Epithelial cell of proximal tubule (primary cell): ENCODE measurements at places on chromosomes 7 and 10. TPM values are rescaled to one million over a fixed set of nuclear protein-coding genes. Genes with fewer than 3 reads are reported as not detected.
A peak's percentile ranks its signal among the peaks of the same experiment; 100 is the strongest.

DNA sequence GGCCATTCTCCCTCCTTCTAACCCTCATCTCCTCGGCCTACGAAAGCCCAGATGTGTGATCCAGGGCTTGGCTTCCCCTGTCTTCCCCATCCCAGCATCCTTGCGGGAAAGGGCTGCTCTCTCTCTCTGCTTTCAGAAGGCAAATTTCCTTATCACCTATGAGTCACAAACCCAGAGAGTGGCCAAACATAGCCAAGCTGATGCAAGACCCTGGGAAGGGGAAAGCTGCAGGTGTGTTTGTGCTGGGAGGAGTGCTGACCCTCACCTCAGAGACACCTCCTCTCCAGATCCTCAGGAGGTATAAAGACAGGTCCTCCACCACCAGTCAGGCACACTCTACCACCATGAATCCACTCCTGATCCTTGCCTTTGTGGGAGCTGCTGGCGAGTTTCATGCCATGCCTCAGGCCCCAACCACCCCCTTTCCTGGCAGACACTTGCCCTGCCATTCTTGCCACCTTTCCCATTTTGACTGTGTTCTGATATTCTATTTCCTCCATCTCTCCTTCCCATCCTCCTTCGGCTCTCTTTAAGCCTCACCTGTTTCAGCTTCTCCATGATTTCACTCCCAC is 10.6 kb upstream of the PRSS2 start:
- DNase-seq: no peak

GRCh38 chr10:131848296-131848695 is 52.5 kb upstream of the PPP2R2D start:
- no peak for DNase-seq

GRCh38 chr7:19561121-19561805 is 147.6 kb downstream of the POLR1F start:
- peak; percentile 49 for DNase-seq

DNA sequence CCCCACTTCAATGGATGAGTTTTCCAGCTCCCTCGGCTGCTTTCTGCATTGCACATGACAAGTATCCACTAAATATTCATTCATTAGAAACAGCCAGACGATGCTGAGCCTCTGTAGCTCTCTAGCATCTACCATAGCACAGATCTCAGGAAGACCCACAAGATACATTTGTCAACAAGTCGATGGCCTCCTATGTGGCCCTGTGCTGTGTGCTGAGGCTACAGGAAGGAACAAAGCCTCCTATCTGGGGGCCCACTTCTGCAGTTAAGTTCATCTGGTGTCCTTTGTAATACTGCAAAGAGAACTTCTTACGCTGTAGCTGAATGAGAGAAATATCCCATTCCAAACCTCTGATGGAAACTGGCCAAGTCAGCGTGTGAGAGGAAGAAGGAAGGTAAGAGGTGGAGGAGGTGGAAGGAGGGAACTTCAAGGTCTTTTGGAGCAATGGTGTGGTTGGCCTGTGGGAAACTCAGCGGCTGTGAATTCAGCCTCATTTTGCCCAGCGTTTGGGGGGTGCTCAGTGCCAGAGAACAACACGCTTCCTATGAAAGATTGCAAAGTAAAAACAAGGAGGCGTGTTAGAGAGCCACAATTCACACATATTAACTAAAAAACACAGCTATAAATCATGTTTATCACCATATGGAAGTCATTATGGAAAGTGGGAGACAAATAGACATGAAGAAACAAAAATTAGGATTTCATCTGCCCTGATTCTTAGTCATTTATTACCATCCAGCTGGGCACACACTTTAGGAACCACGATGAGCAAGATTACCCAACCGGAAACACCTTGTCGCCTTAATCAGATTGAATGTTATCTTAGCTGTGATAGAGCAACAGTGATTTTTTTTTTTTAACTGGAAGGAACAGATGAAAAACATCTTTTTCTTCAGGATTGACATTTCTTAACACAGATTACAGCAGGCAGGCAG is 62.2 kb upstream of the USP6NL start:
- DNase-seq: no peak

GRCh38 chr7:85030893-85031292 is 156.0 kb downstream of the SEMA3D start:
- DNase-seq: no peak

- DNase-seq: no peak
Observed at GRCh38 chr7:138967159-138967558, 14.0 kb downstream of the KIAA1549 start.

The PPP1R3A gene
- total RNA-seq: not detected in 2 replicates

The MALRD1 gene
- total RNA-seq: 0.06 TPM in 1 of 2 replicates, not detected in the other

DNA sequence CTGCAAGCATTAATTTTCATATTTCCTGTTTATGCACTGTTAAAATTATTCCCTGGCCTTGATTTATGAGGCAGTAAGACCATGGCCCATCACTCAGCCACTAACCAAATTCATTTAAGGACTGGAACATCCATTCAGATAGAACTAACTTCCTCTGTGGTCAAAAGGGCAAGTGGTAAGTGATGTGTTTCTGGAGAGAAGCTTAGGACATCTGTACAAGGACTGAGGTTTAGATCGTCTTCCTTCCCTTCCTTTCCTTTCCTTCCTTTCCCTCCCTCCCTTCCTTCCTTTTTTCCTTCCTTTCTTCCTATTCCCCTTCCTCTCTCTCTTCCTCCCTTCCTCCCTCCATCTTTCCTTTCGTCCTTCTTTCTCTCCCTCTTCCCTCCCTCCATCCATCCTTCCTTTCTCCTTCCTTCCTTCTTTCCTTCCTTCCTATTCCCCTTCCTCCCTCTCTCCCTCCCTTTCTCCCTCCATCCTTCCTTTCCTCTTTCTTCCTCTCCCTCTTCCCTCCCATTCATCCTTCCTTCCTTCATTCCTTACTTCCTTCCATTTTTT is 1019.4 kb downstream of the TYW1 start:
- DNase-seq: no peak

- DNase-seq: no peak
Observed at GRCh38 chr10:122232769-122233168, 38.3 kb upstream of the BTBD16 start.

The RBP3 gene
- not detected in 2 replicates for total RNA-seq

DNA sequence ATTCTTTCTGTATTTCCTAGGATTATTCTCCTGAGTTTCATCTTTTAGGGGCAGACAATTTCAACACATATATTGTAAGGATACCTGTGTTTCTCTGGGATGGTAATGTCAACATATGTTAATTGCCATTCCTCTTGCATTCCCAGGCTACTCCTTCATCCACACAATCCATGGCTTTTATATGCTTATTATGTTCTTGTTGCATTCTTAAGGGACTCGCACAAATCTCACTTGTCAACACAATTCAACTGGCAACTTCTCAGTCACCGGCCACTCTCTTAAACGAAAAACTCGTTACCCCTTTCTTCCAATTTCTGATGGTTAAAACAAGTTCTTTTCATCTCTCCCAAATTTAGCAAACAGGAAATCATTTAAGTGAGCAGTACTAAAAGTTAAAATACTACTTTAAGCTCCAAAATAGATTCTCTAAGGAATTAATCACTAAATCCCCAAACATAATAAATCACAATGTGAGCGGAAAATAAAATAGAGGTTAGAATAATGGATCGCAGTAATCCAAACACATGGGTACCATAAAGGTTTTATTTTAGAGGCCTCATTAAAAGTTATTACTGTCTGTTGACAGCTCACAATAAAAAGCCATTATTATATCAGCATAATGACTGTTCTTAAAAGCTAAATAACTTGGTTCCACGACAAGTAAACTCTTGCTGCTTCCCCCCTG is 223.2 kb downstream of the ELMO1 start:
- DNase-seq: no peak

The SCART1 gene
- total RNA-seq: 0.14 and 1.3 TPM in 2 replicates

DNA sequence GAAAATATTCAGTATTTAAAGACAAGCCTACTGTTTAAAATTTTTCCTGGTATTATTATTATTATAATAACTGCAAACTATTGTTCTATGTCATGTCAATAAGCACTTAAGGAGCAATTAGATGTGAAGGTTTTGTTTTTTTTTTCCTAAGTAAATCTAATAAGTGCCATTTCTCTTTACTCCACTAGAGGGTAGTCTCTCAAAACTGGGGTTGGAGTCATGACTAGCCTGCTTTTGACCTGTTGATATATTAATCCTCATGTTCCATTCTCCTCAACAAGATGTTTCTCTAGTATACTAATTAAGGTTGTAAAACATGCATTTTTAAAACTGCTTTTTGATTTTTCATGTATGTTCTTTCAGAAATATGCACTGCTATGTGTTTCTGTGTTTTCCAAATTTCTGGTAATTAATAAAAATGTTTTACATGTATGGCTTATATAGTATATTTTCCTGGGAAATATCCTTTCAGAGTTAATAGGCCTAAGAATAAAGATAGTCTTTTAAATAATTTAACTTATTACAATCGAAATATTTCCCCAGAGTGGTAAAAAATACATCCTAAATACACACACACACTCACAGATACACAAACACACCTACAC is 1.0 kb upstream of the LRRN3 start:
- DNase-seq: no peak

GRCh38 chr10:32984003-32984600 is 26.1 kb upstream of the ITGB1 start:
- no peak for DNase-seq

GRCh38 chr10:4310172-4310571 is 515.8 kb upstream of the AKR1E2 start:
- DNase-seq: no peak

DNA sequence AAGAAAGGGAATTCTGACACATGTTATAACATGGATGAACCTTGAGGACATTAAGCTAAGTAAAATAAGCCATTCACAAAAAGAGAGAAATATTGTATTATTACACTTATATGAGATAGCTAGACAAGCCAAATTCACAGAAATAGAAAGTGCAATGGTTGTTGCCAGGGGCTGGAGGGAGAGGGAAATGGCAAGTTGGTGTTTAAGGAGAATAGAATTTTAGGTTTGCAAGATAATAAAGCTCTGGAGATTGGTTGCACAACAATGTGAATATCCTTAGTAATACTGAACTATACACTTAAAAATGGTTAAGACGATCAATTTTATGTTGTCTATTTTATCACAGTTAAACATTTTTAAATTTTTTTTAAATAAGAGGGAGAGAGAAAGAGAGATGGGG is 25.0 kb upstream of the ADD3 start:
- DNase-seq: no peak

The SPDYE16 gene
- total RNA-seq: not detected in 2 replicates

DNA sequence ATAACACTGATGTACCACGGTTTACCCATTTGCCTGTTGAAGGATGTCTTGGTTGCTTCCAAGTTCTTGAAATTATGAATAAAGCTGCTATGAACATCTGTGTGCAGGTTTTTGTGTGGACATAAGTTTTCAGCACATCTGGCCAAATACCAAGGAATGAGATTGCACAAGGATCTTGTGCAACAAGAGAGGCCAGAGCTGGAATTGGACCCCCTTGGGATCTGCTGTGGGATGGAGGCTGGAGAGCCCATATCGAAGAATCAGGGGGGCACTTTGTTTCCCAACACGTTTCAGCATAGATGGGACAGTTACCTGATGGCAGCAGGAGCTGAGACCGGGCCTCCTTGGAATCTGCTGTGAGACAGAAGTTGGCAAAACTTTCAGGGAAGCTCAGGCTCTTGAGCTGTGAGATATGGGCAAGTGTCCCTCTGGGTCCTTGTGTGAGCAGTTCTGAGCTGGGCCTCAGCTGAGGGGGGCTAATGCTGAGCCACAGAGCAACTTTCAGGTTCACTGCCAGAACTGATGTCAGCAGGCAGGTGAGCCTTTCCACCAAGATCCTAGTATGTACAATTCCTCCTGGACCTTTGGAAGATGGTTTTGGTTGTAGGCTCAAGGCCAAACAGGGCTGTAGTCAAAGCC is 115.2 kb upstream of the RAB18 start:
- DNase-seq: no peak

The IL2RA gene
- total RNA-seq: not detected in 2 replicates

DNA sequence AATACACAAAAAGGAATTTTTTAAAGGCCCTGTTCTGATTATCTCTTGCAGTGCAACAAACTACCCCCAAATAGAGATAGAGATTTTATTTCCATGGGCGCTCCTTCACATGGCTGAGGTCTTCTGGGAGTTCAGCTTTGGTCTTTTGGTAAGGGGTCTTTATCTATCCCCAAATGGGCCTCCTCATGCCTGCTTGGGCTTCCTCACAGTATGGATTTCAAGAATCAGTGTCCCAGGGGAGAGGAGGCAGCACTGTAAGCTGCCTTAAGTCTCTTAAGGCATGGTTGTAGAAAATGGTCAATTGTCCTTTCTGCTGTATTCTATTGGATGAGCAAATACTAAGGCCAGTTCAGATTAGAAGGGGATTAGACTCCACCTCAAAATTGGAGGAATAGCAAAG is 966.2 kb downstream of the TYW1 start:
- no peak for DNase-seq

GRCh38 chr10:48600645-48601505 is 4.0 kb downstream of the ARHGAP22 start:
- no peak for DNase-seq

The ABCB1 gene
- total RNA-seq: 9.3 and 13.3 TPM in 2 replicates

DNA sequence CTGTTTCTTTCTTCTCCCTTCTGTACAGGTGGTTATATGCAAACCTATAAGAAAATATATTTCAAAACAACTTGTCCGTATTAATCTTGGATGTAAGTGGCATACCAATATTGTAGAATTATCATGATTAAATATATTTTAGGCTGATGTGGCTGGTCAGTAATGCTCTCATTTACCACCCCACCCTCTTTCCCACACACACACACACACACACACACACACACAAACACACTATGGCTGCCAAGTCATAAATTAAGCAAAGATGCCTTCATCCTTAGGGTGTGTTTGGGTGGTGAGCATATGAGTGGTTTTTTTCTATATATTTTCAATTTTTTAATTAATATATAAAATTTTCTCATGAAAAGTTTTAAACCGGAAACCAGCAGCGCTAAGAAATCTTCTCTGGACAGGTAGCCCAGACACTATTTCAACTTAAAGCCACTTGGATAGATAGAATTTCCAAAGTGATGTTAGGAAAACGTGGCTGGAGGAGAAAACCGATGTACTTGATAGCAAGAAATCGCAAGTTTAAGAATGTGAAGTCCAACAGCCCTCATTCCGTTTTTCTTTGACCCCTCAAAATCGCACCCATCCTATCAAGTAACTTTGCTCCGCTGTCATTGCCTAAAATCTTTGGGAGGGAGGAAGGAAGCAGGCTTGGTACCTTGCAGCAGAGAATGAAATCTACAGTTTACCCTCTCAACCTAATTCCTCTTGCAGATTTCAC is 171.7 kb downstream of the FAM107B start:
- DNase-seq: no peak

DNA sequence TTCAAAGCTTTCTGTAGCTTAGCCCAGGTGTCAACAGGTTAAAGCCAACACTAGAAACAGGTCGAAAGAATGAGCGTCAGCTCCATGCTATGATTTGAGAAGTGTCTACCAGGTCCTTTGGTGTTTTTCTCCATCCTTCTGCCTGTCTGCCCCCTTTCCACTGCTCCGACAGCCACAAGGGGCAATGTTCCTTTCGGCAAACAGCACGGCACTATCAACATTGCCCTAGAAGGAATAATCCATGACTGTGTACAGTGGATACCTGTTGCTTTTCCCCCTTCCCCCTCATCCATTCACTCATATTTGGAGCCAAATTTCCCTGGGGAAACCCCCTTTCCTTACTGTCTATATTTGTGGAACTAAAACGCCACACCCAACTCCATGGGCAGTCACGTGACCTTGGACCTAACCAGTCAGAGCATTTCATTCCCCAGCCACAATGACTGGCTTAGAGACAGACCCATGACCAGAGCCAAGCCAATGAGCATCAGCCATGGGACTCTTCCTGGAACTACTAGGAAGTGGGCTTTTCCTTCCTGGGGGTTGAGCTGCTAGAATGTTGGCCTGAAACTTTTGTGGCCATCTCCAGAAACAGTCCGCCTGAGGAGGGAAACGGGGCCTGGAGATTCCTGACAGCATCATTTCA is 51.5 kb downstream of the AFAP1L2 start:
- DNase-seq: no peak
